ENCODE measurements at places on chromosomes 4 and X. TPM values are rescaled to one million over a fixed set of nuclear protein-coding genes. Genes with fewer than 3 reads are reported as not detected.

DNA sequence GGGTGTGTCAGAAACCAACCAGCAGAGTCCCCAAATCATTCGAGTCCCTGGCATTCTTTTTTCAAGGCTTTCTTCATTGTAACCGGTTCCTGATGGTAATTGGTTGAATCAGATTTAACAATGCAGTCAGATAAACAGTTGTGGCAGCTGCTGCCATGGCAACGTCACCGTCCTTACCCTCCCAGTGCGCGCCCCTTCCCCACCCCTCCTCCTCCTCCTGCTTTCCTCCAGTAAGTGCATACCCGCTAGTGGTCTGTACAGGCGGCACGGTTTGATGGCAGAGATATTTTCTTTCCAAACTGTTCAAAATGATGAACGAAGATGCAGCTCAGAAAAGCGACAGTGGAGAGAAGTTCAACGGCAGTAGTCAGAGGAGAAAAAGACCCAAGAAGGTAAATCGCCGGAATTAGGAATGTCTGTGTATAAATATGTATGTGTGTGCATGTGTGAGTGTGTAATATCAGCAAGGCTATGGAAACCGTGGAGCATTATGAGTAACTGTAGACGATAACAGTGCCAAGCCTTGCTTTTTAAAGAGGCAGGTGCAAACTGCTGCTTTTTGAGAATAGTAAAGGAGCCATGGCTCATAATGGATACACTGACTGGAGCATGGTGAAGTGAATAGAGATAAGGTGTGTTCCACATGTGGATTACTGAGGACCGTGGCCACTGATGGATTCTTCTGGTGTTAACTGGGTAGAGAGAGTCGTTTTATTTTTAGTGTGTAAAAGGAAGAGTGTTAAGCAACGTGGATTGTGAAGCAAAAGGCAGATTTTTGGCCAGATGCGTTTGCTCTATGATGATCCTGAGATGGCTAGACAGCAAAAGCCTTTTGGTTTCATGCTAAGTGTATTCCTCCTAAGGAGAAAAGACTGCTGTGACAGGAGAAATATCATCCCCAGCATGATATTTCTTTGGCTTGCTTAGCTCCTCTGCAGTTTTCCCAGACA is at the start of gene ANK2:
TSS of gene ANK2 (plus strand) at position 233 of the 950 bp plus-strand sequence. CDS start at position 309, 76 bp downstream.
- DNase-seq, result no peak

GRCh38 chr4:104491481-104492182 is 3.1 kb downstream of the CXXC4 start:
- DNase-seq, result no peak

The PFKFB1 gene
- not detected for total RNA-seq

- DNase-seq, result no peak
Measured at GRCh38 chrX:130299279-130300009, 30.7 kb upstream of the ZNF280C start.

DNA sequence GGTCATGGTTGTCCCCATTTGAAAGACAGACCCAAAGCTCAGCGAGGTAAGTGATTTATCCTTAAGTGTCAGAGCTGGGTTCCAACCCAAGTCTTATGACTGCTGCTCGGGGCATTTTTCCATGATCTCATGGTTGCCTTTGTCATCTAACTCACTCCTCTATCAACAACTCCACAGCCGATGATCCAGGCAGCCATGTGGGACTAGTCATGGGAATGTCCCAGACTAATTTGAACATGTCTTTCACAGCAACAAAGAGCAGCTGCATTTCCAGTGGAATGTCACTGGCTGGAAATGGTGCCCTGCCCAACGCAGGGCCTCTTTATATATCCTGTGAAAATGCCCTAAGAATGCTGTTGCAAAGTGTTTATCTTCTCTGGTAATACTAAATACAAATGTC is 284.8 kb upstream of the PPARGC1A start:
- DNase-seq, result no peak

The PRKG2 gene
- not detected for total RNA-seq

DNA sequence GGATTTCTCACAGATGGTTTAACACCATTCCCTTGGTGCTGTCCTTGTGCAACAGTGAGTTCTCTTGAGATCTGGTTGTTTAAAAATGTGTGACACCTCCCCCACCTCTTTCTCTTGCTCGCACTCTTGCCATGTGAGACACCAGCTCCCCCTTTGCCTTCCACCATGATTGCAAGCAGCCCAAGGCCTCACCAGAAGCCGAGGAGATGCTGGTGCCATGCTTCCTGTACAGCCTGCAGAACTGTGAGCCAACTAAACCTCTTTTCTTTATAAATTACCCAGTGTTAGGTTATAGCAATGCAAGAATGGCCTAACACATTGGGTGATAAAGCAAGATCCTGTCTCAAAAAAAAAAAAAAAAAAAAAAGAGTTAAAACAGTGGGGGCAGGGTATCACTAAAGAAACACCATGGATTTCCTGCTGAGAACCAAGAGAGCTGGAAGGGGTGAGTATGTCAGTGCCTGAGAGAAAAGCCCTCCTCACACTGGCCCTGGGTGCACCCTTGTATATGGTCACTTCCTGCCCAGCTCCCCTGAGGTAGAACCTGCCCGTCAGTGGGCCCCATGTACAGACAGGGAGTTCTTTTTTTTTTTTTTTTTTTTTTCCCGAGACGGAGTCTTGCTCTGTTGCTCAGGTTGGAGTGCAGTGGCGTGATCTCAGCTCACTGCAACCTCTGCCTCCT is 46.4 kb downstream of the APOO start:
- no peak for DNase-seq

The SLC6A14 gene
- not detected for total RNA-seq

The UBL4A gene
- total RNA-seq, result 47.5 TPM

GRCh38 chr4:111807576-111807975 is 337.7 kb upstream of the FAM241A start:
- DNase-seq, result no peak

The IL2RG gene
- total RNA-seq, result not detected

The S100P gene
- 0.07 TPM for total RNA-seq

The NDUFB11 gene
- total RNA-seq, result 46.0 TPM

GRCh38 chr4:148286012-148286411 is 156.2 kb downstream of the NR3C2 start:
- no peak for DNase-seq

- DNase-seq, result no peak
Measured at GRCh38 chr4:31467781-31468180, 747.6 kb downstream of the PCDH7 start.

GRCh38 chr4:77600521-77601451 is 4.8 kb upstream of the CXCL13 start:
- DNase-seq, result no peak

GRCh38 chr4:86338521-86338920 is 21.3 kb downstream of the MAPK10 start:
- DNase-seq, result no peak

- DNase-seq, result no peak
Measured at GRCh38 chrX:100663642-100664041, 19.6 kb downstream of the SRPX2 start.

- peak; percentile 53 for DNase-seq
Measured at GRCh38 chr4:139660568-139661043, 5.0 kb upstream of the MGST2 start.

DNA sequence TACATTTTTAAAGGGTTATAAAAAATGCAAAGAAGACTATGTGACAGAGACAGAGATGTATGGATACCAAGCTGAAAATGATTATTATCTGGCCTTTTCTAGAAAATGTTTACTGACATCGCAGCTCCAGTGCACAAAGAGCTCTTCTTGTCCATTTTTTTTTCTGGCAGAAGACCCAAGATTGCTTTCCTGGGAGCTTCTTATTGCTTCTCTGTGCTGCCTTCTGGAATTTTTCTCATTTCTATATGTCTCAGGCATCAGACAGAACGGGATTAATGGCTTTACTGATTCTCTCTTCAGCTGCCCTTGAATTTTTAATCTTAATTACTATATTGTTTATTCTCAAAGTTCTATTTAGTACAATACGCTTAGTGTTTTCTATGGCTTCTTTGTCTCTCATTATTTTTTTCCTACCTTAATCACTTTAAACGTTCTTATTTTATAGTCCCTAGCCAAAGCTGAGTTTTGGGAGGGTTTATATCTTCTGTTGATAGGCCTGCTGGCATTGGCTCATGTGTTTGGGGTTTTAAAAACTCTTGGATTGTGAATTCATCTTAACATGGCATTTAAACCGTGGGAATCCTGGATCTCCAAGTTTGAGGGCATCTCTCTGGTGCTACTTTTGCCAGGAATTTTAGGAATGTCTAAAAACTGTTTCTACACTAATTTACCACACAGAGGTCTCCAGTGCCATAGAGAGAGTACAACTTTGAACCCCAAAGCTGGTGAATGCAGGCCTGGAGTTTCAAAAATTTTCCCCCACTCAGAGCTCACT is 138.9 kb upstream of the LNX1 start:
- no peak for DNase-seq

The ZXDA gene
- total RNA-seq, result 11.8 TPM

The CT47B1 gene
- total RNA-seq, result not detected

- DNase-seq, result no peak
Measured at GRCh38 chrX:129877401-129877800, 28.6 kb upstream of the UTP14A start.

DNA sequence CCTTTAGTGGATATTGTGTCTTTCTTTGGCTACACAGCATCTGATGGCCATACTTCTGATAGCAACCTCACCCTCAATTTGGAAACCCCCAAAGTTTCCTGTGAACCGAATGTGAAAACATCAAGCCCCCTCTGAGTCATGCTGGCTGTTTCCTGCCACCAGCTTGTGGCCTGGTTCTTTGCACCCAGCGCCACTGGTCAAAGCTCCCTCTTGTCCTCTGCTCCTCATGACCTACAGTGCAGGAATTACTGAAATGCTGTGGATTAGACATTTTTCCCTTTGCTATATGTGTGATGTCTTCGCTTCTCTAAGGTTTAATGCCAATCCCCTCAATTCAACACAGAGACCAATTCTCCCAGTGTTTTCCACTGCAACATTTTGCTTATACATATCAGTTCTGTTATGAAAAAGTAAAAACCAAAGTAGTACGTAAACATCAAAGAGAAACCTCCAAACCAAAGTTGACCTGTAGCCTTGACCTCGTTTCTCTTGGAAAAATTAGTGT is 224.0 kb upstream of the TENM3 start:
- no peak for DNase-seq

The CASK gene
- 12.9 TPM for total RNA-seq

- DNase-seq, result no peak
Measured at GRCh38 chr4:53313510-53313909, 52.4 kb downstream of the SCFD2 start.

DNA sequence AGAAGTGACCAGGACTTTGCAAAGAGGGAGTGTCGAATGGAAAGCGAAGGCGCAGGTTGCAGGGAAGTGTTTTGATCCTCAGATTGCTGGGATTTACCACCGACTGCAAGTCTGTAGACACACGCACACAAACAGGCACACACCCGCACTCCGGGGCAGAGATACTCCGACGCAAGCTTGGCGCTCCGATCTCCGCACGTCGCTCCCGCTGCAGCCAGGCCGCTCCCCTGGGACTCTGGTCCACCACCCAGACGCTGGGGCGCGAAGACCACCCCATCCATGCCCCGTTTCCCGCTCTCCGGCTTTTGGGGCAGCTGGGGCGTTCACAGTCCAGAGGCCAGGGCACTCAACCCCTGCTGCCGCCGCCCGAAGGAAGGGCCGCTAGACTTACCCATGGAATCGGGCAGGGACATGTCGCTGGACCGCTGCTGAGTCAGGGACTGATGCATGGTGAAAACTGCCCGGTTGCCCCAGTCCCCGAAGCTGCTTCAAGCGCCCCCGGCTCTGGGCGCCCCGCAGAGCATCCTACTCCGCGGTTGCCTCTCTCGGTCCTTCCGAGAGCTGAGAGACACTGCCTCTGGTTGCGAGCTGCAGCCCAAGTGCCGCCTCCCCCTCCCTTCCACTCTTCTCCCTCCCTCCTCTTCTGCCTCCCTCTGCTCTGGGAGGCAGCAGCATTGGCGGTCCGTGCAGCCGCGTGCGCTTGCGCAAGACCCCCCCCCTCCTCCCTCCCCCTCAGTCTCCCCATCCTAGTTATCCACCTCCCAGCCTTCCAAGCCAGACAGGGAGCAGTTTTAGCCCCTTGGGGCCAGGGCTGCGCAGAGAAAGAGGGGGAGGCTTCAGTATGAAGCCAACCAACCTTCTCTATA is at the start of gene TMEM255A:
TSS of gene TMEM255A (minus strand) at position 601 of the 866 bp plus-strand sequence. CDS start at position 449, 152 bp downstream.
- DNase-seq, result no peak

GRCh38 chr4:84263415-84263814 is 235.7 kb downstream of the NKX6-1 start:
- no peak for DNase-seq

Measured in pulmonary artery endothelial cell (primary cell).